OCI-M1 (cell line): ENCODE measurements at places on chromosomes 12 and 14.
A peak's percentile ranks its signal among the peaks of the same experiment; 100 is the strongest.

DNA sequence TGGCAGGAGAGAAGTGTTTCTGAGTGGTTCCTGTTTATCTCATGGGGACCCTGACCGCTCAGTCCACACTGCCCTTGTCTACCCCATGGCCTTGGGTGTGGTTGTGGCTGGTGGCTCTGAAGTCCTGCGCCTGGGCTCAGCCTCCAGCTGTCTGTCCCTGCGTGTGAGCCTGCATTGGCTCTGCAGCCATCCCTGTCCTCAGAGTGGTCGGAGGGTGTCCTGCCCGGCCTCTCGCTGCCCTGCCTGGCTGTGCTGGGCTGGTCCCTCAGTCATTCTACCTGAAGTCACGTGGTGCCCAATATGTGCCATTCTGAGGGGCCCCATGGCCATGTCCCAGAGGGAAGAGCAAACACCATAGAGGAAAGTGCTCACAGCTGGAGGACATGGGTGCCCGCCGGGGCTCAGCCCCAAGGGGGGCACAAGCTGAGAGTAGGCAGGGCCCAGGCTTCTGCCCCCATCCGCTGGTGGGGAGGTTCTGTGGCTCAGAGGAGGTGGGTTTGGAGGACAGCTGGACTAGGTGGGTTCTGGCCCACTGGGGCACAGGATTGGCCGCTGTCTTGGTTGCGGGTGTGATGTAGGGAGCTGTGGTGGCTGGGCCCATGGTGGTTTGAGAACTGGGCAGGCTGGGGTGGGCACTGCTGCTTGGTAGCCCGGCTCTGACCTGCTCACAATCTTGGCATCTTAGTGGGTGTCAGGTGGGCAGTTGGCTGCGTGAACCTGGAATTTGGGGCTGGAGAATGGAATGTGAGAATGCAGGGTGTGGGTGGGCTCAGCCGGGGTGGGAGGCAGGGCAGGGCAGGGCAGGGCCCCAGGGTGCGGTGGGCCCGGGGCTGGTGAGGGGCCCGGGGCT lies 11.6 kb downstream of the TEDC1 start:
- DNase-seq, result no peak

DNA sequence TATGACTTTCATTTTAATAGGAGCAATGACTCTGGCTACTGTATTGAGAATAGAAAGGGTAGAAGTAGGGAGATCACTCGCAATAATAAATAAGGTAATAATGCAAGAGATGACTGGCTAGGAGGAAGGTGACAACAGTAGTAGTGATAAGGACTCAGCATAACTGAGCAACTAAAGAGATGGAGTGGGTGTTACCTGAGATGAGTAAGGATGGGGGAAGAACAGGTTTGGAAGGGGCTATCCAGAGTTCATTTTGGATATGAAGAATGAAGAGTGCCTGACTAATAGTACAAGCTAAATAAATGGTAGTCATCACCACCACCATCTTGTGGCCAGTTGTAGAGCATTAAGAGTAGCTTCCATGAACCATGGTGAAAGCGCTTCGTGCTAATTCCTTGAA lies 101.1 kb downstream of the RPS6KA5 start:
- DNase-seq, result no peak

DNA sequence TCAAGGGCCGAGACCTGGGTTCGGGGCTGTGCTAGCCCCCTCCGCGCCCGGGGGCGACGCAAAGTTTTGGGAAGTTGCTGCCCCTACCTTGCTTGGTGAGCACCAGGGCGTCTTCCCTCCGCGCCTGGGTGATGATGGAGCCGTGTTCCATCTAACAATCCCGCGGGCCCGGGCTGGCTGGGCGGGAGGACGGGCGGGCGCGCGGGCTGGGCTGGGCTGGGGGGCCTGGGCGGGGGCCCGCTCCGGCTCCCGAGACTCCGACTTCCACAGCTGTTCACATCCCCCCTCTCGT lies 298 bp downstream of the CTDSP2 start:
- no peak for DNase-seq

- DNase-seq, result no peak
Observed at GRCh38 chr12:49922349-49923034, 18.8 kb upstream of the FAIM2 start.

DNA sequence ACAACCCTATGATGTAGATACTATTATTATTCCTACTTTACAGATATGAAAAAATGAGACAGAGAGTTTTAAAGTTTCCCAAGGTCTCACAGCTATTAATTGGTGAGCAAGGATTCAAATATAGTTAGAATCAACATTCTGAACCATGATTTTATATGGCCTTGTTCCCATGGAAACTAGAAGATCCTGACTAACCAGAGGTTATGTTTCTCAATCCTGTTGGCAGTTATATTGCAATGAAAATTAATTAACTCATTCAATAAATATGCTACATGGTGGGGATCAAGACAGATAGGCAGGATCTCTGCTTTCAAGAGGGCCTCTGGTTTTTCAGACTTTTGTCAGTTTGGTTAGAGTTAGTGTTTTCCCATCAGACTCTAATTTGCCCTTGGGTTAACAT lies 9.3 kb upstream of the FUT8 start:
- DNase-seq, result no peak

DNA sequence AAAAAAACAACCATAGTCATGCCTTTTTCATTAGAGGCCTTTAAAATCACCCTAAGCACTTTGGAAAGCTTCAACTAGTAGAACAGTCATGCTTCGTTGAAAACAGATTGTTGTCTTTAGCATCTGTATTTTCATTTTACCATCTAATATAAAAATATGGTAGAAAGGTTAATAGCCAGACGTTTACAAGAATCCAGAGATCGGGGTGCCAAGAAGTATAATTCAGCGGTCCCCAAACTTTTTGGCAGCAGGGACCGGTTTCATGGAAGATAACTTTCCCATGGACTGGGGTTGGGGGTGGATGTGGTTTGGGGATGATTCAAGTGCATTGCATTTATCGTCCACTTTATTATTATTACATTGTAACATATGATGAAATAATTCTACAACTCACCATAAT lies 138.4 kb downstream of the GLT1D1 start:
- no peak for DNase-seq

DNA sequence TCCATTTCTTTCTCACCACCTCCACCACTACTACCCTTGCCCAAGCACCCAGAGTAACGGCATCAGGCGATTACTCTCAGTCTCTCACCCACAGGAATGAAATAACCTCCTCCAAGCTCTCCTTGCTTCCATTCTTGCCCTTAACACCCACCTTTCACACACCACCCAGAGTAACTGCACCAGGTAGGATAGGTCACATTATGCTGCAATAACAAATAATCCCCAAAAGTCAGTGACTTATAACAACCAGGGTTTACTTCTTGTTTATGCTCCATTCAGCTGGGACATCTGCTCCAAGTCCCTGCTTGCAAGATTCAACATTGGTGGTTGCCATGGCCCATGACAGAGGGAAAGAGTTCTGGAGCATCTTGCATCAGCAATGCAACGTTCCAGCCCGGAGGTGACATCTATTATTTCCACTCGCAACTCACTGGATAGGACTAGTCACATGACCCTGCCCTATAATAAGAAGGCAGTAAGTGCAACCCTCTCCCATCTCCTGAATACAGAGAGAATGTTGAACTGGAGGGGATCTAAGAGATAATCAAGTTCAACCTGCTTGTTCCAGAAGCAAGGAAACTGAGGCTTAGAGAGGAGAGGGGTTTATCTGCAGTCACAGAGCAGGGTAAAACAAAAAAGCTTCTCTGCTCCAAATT lies 41.5 kb upstream of the FICD start:
- no peak for DNase-seq

DNA sequence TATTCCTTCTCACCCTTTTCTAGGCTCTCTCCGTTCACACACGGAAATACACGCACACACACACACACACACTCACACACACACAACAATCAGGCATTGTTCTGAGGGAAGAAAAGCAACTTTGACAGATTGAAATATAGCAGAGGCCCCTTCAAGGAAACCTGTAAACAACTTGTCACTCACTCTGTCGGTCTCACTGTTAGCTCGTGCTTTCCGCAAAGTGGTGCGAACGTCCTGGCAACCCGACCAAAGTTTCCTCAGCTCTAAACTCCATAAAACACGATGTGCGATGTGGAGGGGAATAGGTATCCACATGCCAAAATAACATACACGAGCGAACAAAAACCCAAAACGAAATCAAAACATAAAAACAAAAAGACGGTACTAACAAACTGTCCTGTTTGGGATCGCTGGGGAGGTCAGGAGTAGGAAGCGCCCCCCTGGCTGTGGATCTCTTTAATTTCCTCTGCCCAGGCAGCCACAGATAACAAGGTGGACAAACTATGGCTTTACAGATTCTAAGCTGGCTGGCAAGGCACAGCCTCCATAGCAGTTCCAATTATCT lies 822 bp upstream of the SOX5 start:
- DNase-seq, result no peak

GRCh38 chr12:123479442-123480180 lies 21.7 kb downstream of the SNRNP35 start:
- DNase-seq, result peak; percentile 21

GRCh38 chr12:100534625-100535227 lies 38.8 kb upstream of the GAS2L3 start:
- DNase-seq, result no peak

- DNase-seq, result no peak
Observed at GRCh38 chr12:46667551-46667950, 158.2 kb downstream of the SLC38A4 start.
